Stimulated activated naive CD4-positive, alpha-beta T cell (primary cell): ENCODE measurements at places on chromosomes 4 and X.

DNA sequence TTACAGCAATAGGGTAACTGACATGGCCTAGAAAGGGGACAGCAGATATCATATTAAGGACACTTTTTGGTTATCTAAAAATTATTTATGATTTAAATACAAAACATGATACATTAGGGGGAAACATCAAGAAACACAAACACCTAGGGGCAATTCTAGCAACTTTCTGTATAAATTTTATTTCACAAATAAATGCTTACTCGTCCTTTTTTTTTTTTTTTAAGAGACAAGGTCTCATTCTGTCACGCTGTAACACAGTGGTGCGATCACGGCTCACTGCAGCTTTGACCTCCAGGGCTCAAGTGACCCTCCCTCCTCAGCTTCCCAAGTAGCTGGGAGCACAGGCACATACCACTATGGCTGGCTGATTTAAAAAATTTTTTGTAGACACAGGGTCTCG lies 151.8 kb upstream of the BCOR start:
- no peak for DNase-seq

DNA sequence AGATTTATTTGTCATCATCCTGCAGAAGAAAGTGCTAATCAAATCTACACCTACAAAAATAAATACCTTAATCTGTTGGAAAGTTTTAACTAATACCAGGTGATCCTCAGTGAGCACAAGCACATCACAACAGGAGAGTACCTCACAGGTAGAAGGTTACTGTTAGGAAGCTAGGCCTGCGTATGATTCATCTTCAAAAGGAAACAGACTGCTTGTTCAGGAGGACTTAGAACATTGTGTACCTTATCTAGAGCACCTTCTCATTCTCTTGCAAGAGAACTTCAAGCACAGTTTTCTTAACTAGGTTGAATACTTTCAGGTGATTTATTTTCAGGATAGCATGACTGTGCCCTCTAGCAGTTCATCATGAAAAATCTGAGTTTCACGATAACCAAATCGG lies 54.2 kb downstream of the MND1 start:
- no peak for DNase-seq

GRCh38 chr4:23773884-23774636 lies 115.8 kb downstream of the PPARGC1A start:
- DNase-seq: no peak

- no peak for DNase-seq
These were observed 33.7 kb downstream of the CLOCK start for GRCh38 chr4:55512922-55513571.

DNA sequence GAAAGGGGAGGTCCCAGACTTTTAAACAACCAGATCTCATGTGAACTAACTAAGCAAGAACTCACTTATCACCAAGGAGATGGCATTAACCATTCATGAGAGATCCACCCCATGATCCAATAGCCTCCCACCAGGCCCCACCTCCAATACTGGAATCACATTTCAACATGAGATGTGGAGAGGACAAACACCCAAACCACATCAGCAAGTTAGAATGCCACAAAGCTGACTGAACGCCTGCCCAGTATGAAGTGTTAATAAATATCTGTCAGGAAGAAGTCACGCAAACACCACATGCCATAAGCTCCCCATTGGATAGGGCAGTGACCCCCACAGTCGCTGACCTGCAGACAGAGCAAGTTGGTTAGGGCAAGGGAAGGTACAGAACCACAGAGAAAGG lies 14.3 kb downstream of the SLC10A6 start:
- DNase-seq: no peak

- no peak for DNase-seq
These were observed 4.2 kb upstream of the TMEM154 start for GRCh38 chr4:152684007-152684406.

GRCh38 chrX:118626346-118626745 lies 101.1 kb upstream of the IL13RA1 start:
- no peak for DNase-seq

DNA sequence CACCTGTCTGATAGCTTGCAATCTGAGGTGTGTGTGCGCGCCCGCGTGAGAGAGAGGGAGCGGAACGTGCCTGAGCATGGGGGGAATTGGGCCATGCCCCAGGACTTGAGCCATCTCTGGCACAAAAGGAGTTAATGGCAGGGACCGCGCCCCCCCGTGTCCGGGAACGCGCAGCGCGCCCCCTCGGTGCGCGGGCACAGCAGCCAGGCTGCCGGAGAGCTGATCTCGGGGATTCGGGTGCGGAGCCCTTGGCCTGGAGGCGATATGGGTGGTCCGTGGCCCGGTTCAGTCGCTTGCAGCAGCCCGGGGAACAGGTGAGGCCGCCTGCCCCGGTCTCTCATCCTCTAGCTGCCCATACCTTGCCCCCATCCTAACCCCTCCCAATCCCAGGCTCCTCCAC lies at the start of gene NLGN3:
TSS of gene NLGN3 (plus strand) at position 191 of the 400 bp plus-strand sequence. CDS start 2,909 bp downstream, outside the sequence.
- no peak for DNase-seq

- no peak for DNase-seq
These were observed 179.1 kb upstream of the GPRIN3 start for GRCh38 chr4:89486673-89487072.

DNA sequence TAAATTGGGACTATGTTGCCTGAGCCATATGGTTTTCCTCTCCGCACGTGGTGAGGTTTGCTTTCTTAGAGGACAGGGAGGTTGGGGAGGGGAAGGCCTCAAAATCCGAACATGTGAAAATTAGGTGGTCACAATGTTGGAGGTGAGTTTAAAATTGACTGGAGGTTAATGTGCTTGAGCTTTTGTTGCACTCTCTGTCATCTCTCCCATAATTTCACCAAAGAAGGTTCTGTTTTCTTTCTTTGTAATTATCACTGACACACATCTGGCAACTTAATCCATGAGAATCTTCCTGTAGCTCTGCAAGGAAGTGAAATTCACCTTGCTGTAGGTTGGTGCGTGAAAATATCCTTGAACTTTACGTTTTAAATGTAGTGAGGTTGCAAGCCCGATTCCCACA lies 225.5 kb downstream of the PDGFC start:
- DNase-seq: no peak

GRCh38 chr4:108255203-108255747 lies 86.5 kb upstream of the LEF1 start:
- DNase-seq: no peak

DNA sequence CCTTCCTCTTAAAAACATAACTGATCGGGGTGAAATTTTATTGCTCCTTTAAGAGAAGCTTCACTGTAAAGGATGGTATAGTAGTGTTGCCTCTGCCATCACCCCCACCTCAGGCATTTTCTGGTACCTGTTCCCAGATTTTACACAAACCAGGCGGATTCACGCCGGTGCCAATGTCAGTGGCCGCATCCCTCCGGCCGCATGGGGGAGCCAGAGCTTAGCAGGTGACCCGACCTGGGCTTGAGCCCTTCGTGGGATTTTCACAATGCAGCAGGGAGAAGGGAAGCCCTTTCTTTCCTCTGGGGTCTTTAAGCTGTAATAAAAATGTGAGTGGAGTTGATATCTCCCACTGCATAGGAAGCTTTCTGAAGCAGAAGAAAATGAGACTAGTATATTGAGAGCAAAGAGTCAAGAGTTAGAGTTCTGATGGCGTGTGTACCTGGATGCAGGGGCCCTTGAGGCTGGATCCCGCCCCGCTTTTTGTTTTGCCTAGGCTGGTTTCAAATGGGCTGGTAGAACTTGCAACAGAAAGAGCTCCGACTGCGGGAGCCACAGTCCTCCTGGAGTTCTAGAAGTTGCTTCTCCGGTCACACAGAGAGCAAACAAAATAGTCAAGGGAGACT lies 59.4 kb downstream of the POLR2B start:
- no peak for DNase-seq

GRCh38 chr4:16199093-16199492 lies 27.2 kb downstream of the TAPT1 start:
- no peak for DNase-seq

DNA sequence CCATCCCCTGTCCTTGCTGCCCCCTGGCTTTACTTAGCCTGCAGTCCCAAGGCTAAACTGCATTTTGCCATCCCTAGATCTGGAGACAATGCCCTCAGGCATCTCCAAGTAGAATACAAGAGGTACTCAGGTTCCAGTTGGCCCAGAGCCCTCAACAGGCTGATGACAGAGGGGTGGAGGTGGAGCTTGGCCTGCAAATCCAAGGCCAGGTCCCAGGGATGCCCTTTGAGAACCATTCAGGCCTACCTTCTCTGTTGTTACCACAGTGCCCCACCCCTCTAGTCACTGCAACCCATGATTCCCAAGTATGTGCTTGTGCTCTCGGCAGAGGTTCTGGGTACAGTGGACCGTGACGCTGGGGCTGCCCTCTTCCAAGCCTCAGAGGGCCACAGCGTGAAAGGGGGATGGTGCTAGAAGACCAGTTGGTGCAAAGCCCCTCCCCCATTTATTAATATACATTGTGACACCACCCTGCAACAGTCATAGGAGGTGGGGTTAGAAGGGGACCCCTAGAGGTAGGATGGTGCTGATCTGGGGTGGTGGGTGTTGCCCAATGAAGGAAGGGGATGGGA lies 6.4 kb upstream of the UBA1 start:
- DNase-seq: no peak

DNA sequence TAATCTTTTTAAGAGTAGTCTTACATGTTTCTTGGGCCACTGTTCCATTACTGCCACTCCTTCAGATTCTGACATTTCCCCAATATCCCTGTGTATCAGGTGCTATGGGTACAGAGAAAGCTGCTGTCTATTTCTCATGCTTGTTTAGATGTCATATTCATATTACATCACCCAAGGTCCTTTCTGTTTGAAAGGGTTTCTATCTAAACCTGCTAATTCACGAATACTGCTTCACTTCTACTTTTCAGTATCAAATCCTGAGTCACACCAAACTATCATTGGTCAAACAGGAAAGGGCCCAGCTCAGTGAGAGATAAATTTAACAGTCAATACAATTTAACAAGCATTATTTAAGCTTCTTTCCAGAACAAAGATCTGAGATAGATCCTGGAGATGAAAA lies 241.4 kb downstream of the UGT8 start:
- DNase-seq: no peak

DNA sequence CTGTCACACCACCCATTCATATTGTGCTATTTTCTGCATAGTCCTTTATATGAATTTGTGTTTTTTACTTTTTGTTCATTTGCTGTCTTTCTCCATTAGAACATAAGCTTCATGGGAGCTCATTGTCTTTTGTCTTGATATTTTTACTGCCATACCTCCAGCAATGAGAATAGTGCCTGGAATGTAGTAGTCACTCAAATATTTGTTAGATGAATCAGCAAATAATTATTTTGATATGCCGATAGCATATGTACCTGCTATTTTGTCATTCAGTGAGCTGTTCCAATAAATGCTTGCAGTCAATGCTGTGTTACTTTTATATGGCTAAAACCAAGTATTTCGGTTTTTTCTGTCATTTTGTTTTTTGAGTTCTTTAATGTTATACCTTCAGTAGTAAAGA lies 43.5 kb upstream of the SLC25A31 start:
- DNase-seq: no peak

DNA sequence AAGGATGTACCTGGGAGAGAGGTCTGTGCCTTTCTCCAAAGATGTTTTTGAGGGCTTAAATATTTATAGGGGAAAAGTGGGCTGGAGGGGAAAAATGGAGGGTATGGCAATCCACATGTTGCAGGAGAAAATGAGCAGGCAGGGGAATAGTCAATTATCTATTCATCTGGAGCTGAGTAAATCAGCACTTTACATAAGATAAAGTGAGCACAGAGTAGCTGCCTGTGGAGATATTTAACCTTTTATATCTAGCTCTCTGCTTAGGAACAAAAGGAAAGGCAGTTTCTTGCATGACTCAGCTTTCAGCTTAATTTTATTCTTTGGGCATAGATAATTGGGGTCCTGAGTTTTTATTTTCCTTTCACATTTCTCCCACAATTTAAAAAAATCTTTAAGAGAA lies 93.6 kb upstream of the NPY2R start:
- DNase-seq: no peak

- no peak for DNase-seq
These were observed 216.2 kb upstream of the BMP3 start for GRCh38 chr4:80814266-80814665.

GRCh38 chr4:89469930-89470375 lies 162.4 kb upstream of the GPRIN3 start:
- DNase-seq: peak; percentile 40

DNA sequence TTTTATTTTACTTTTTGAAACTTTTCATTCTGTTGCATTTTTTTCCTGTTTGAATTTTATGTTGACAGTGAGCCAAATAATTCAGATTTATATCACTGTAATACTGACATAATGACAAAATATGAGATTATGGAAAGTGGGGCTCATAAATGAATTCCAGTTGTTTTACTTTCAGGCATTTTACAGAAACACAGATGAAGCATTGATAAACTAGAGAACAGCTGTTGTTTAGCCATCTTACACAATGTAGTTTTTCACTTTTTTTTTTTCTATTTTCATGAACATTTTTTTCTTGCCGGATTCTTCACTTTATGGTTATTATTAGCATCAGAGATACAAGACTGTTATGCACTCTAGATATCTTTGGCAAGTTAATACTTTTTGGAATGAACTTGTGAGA lies 91.7 kb upstream of the PAQR3 start:
- no peak for DNase-seq

DNA sequence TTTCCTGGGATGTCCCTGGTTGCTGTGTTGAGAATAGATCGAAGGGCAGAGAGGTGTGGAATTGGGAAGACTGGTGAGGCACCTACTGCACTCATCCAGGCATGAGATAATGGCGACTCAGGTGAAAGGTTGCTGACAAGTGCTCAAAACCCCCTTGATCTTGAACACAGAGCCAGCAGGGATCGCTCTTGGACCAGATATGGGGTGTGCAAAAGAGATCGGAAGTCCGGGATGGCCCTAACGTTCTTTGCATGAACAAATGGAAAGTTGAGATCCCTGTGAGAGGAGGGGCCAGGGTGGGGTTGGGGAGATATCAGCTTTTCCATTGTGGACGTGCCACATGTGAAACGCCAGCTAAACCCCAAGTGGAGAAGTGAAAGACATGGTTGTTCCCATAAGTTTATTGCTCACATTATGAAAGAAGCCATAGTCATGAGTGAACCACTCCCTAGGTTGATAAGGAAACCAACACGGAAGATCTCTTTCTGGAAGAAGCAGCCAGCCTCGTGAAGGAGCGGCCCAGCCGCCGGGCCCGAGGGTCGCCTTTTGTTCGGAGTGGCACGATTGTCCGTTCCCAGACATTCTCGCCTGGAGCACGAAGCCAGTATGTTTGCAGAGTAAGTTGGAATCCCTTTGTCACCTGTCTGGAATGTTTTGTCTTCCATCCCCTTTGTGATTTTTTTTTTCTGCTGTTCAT lies 22.6 kb upstream of the CLCN4 start:
- DNase-seq: no peak
